ENCODE measurements at places on chromosomes 7 and 10. TPM values are rescaled to one million over a fixed set of nuclear protein-coding genes. Genes with fewer than 3 reads are reported as not detected.

DNA sequence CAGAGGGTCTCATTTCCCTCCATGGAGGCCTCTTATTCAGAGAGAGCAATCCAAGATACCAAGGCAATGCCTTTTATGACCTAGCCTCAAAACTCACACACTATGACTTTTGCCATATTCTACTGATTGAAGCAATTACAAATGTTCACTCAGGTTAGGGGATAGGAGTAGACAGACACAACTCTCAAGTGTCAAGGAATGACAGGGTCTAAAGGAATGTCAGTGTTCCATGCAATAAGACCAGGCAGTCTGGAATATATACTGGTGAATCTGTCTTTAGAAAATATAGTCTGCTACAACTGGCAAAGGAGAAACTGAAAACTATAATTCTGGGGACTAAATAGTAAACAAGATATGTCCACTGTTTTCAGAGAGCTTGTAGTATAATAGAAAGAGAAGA, 283.9 kb downstream of the PRKG1 start:
- H3K27me3 ChIP-seq = no peaks in the 10 kb centered on the region
- no peaks in the 10 kb centered on the region for H3K36me3 ChIP-seq
- H3K27ac ChIP-seq = no peak overlapping the region
- H3K4me3 ChIP-seq = no peak overlapping the region
- no peaks in the 10 kb centered on the region for H3K4me1 ChIP-seq

DNA sequence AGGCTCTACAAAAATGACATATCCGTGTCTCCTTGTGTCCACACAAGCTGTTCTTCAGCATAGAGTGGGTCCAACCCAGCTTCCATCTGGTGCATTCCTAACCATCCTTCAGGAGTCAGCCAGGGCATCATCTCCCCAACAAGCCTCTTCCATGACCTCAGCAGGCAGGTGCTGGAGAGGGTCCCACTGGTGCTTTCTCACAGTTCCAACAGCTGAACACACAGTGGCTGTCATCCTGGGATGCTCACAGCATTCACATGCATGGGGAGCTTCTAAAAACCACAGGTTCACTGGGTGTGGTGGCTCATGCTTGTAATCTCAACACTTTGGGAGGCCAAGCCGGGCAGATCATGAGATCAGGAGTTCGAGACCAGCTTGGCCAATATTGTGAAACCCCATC, 6.4 kb upstream of the CYP3A4 start:
- H3K4me3 ChIP-seq = no peak overlapping the region
- no peaks in the 10 kb centered on the region for H3K27me3 ChIP-seq
- no peak overlapping the region for H3K27ac ChIP-seq
- H3K4me1 ChIP-seq = no peaks in the 10 kb centered on the region

DNA sequence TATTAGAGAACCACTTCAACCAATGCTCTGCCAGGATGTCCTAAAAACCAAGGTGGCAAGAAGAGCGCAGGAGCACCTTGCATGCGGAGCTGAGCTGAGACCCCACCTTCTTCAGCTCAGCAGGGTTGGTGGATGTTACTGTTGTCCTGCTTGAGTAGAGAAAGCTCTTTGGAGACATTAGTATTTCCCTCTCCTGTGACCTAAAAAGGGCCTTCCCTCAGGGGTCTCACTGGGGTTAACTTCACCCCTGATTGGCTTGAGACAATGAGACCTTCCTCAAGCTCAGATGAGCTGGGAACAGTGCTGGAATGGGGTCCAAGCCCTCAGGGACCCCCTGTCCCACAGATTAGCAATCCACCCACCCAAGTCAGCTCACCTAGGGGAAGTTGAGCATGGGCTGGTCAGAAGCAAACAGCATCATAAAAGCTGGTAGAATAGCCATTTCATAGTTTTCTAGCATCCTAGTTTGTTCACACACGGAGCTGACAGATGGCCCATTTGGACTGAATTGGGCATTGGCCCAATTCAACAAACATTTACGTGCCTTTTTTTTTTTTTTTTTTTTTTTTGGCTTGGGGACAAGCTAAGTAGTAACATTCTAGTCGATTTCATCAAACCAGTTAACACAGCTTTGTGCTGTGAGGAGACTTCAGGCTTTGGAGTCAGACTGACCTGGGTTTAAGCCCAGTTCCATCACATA, 100.6 kb upstream of the HABP2 start:
- DNase-seq = no peak
- no peak overlapping the region for H3K27ac ChIP-seq
- no peak overlapping the region for H3K4me3 ChIP-seq
- H3K4me1 ChIP-seq = no peaks in the 10 kb centered on the region

DNA sequence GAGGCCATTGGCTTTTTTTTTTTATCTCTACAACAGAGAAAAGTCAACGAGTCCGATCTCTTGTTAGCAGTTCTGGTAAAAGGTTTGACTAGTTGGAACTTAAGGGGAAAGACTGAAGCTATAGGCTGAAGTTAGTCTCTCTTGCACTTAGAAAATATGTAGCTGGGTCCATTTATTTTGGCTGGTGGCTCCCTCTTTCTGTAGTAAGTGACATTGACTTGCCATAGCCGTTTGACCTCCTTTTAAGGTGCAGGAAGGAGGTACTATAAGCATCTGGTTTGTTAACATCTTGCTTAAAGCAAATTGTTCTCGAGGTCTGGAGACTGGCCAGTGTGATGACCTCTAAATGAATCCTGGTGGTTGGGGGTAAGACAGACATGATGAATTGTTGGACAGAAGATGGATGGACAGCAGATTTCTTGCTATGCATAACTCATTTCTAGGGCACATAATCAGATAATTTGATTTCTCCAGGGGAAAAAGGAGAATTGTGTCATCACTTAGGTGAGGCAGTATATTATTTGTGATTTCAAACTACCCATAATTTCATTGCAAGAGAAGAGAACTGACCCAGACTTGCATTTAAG, 356.3 kb upstream of the GALNT17 start:
- H3K27ac ChIP-seq = no peak overlapping the region
- peaks cover 7% of the 10 kb centered on the region for H3K36me3 ChIP-seq
- H3K4me1 ChIP-seq = no peaks in the 10 kb centered on the region

Gene CPA2
- total RNA-seq = not detected

GRCh38 chr10:14180911-14181566, 149.7 kb downstream of the FRMD4A start:
- H3K4me3 ChIP-seq = no peak overlapping the region
- no peaks in the 10 kb centered on the region for H3K36me3 ChIP-seq
- no peak overlapping the region for H3K27ac ChIP-seq
- peaks cover 2% of the 10 kb centered on the region for H3K4me1 ChIP-seq

All from IMR-90 (cell line).